ENCODE measurements at places on chromosomes 2 and 18.

GRCh38 chr2:239960929-239961661 lies 64.0 kb downstream of the NDUFA10 start:
- DNase-seq, result no peak

GRCh38 chr2:113981404-113982134 lies 91.7 kb downstream of the ACTR3 start:
- DNase-seq, result peak; percentile 21

DNA sequence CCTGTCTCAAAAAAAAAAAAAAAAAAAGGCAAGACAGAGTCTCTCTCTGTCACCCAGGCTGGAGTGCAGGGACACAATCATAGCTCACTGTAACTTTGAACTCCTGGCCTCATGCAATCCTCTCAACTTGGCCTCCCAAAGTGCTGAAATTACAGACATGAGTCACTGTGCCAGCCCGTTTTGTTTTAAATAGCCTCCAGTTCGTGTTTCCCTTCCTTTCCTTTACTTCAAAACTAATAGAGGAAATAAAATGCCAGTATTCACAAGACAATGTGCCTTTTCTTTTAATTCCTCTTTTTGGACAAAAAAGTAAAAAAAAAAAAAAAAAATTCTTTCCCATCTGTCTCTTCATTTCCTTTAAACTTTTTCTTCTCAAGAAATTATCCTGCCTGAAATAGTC lies 54.5 kb upstream of the ACMSD start:
- no peak for DNase-seq

DNA sequence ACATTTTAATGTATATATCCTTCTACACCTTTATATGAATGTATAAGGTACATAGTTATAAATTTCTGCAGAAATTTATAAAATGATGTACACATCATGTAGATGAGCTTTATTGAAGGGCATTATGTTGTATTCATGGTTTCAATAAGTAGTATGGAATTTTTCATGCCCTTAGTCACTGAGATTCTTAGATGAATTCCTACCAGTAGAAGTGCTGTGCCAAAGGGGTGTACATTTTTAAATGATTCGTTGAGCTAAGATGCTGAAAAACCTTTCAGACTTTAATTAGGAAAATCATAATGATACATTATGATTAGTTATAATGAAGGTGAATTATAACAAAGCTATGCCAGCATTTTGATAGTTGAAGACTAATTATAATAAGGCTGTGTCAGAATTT lies 115.2 kb downstream of the ZNF236 start:
- DNase-seq, result peak; percentile 12

- DNase-seq, result peak; percentile 82
These were observed 20.8 kb upstream of the TMX3 start for GRCh38 chr18:68735483-68736343.

DNA sequence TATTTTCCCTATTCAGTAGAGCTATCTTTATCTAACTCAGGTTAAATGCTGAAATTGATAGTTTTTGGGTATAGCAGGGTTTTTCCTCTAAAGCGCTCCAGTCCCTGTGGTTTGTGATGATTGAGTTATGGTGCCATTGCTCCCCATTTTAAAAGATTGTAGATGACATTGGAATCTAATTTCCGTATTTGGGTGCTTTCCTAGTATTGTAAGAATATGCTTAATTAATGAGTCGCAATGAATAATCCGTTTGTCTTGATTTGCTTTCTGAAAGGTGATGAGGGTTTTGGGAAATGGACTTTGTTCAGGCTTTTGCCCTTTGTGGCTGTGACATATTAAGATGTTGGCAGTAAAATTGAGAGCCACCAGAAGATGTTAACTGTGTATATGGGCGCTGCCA lies 3.9 kb downstream of the RPS7 start:
- DNase-seq, result no peak
